ENCODE measurements at places on chromosomes 7 and 10.

DNA sequence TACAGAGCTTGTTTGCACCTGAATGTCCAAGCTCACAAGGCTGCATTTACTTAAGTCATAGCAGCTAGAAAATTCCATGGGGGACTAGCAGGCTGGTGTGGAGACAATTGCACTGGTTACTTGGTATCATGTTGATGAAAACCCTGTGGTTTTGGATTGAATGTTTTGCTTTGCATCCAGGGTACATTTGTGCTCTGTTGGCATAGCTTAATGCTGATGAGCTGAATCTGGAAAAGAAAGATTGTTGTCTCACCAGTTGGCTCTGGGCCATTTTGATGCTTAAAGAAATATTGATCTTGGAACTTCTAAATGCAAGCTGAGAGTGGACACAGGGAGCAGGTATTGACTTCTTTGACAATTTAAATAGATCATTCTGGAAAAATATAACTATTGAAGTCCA lies 122.5 kb upstream of the MBL2 start:
- no peak for DNase-seq

DNA sequence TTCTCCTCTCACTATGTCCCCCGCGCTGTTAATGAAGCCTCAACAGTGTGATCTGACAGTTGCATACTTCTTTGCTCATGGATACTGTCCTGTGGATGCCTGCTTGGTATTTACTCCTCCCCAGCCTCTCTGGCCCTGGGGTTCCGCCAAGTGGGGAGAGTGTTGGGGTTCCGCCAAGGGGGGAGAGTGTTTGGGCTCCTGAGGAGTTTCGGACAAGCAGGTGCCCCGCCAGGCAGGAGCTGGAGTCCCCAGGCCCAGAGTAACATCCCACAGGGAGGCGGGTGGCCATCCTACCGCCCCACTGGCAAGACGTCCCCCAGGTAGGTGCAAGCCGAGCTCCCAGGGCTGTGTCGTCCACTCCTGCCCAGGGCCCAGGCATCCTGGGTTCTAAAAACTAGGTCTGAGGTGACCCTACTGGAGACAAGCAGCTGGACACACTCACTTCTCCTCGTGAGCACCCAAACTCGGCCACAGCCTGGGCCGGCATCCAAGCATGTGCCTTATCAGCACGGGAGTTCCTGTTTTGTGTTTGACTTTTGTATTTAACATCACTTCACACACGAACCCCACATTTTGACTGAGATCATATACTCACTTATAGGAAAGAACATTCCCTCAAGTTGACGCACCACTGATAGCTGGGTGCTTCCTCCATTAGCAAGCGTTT lies 34.2 kb downstream of the CAMK2B start:
- DNase-seq = no peak

DNA sequence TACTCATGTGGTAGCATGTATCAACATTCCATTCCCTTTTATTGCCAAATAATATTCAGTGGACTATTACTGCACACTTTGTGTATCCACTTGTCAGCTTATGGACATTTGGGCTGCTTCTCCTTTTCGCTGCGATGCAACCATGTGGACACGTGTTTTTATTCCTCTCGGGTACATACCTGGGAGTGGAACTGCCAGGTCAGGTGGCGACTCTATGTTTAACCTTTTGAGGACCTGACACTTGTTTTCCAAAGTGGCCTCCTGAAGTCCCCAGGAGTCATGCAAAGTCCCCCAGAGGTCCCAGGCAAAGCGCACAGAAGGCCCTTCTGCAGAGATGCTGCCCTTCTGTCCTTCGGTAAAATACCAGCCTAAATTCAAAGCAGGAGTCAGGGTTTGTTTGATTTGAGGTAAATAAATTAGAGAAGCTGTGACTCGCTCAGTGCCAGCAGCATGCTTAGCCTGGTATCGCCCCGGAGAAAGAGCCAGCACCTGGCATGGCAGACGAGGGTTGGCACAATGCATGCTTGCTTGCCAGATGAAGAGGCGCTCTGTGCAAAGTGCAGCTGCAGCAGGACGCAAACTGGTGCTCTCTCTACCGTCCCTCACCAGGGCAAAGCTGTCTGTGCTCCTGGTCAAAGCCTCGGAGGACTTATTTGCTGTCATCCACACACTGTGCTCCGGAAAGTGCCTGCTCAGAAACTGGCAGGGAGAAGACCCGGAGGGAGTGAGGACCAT lies 37.8 kb downstream of the HIPK2 start:
- DNase-seq = peak; percentile 91

GRCh38 chr7:50262916-50263690 lies 41.4 kb upstream of the IKZF1 start:
- no peak for DNase-seq

DNA sequence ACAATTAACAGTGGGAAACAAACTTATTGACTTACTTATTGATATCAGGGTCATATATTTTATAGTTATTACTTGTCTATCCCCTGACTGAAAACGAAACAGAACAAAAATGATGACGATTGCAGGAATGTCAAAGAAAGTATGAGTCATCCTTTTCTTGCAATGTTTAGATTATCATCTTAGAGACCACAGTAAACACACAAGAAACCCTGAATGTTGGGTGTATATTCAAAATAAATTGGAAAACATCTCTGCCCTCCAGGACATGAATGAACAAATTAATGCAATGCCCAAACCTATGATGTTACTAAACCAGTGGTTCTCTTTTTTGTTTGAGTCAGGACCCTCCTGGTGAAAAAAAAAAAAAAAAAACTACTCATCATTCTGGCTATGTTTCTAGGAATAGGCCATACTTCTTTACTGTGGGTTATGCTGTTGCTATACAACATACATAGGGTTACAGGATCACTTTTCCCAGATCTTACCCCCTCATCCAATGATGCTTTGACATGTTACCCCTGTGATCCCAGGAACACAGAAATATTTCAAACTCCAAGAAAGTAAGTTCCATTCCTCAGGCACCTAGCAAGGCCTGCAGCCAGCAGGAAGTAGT lies 623.4 kb upstream of the IGFBP3 start:
- no peak for DNase-seq

- no peak for DNase-seq
Measured at GRCh38 chr7:110856704-110857103, 234.2 kb upstream of the LRRN3 start.

DNA sequence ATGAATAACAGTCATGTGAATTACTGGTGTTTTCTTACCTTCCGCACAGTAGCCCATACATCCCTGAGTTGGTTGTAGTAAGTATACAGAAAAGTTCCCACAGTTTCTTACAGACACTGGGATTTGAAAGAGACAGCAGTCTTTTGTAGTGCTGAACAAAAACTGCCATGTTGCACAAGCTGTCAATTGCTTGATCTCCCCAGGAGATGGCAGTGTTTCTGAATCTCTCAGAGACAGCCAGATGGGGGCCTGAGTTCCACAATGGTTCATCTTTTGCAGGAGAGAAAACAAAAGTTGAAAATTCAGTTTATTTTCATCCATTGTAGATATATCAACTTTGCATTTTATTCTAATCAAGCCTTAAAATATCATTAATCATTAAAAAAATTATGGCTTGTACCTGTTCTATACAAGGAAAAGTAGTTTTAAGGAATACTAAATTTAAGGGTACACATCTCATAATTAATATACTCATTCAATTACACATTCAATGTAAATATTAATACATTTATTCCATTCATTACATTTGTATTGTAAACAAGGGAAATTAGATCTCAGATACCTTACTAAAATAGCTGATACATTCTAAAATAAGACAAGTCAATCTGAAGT lies 14.5 kb downstream of the VWDE start:
- peak; percentile 65 for DNase-seq

GRCh38 chr7:150324373-150324961 lies 1.1 kb upstream of the ACTR3C start:
- no peak for DNase-seq

- DNase-seq = no peak
Measured at GRCh38 chr10:61822781-61823230, 78.7 kb upstream of the ARID5B start.

DNA sequence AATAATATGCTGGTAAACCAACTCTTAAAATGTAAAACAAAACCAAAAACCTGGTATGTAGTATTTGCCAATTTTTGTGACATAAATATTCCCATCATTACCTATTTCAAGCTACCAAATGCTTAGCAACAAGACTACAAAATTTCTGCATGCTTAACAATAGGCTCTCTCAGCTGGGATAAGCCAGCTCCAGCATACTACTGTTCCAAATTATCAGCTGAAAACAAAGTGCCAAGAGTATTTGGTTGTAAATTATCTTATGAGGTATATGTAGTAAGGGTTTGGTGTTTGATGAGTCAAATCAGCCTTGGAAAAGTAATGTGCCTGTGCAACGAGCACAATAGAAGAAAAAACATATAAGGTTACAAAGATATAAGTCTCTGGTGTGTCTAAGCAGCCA lies 263.2 kb downstream of the HGF start:
- no peak for DNase-seq

DNA sequence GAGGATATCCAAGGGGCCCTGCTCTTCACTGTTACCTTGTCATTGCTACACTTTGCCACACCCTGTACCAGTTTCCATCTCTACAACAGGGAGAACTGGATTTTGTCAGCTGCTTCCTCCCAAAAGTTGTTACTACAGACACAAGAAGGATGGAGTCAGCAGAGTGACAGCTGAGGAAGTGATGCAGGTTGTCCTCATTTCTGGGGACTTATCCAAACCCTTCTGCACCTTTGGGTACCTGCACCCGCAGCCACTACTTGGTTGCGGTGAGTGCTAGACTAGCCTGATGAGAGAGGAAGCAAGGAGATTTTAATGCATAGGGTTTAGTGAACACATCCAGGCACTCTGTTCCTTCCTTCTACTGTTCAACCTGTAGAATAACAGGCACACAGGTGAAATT lies 281.0 kb downstream of the RPS24 start:
- DNase-seq = no peak

DNA sequence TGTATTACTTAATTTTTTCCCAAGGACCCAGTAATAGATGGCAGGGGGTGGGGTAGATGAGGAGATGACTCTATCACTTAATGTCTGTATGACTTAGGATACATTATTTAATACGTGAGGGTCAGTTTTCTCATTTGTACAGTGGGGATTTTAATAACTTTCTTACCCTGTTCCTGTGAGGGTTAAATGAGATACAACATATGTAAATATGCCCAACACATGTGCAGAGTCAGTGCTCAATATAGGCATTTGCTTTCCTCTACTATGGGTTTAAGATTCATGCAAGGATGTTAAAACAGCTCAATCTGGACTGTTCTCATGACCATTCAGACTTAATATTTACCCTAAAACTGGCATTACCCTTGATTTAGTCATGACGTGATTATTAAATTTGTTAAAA lies 31.2 kb downstream of the ST7 start:
- no peak for DNase-seq

DNA sequence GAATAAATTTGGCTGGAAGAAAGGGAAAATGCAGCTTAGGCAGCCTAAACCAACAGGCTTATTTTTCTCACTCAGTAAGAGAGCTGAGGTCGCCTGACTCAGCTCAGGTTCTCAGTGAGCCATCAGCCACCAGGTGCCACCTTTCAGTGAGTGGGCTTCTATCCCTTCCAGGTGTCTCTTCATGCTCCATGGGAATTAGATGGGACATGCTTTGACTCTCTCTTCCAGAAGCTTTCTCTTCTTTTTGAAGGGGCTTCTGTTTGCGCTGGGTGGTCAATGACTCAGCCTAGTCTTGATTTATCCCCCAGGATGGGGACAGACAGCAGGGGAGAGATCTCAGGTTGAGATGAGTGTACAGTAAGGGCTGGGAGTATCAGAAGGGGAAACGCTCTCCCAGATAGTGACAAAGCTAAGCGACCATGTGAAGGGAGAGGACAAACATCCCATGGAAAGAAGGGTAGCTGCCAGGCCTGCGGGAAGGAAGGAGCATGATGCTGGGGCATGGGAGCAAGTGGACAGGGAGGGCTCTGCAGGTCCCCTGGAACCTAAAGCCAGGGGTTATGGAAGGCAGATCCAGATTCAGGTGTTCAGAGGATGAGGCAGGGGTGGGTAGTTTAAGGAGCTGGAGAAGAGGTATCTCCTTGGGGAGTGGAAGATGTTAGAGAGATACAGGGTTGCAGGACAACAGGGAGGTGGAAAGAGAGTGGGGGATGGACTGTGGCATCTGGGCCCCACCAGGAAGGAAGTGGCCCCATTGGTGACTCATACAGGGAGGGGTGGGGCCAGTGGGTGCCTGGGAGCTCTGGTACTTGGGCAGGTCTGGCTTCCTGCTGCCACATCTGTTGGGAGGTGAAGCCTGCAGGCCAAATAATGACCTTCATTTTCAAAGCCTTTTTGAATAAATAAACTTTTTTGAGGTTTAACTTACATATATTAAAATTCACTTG lies 32.5 kb downstream of the OGDH start:
- DNase-seq = no peak

DNA sequence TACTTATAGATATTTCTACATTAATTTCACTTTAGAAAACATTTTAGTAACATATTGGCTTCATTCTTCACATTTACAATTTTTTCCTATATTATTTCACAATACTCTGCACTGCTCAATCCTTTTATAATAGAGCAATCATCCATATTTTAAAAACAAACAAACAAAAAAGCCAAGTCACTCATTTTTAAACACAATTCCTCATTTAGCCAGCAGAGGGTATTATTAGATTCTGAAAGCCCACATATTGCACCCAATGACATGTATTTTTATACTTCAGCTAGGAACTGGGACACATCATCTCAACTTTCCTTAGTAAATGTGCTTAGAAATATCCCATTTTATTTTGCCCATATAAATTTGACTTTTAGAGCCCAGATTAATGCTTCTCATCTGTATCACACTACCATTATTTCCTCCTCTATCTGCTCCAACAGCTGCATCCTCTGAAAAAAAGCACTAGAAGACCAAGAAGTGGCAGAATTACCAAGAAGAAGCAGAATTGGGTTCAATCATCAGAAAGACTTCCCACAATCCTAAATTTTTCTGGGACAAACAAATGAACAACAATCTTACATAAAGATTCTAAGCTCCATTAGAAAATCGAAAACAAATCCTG lies 29.5 kb downstream of the CTNNA3 start:
- peak; percentile 83 for DNase-seq

- no peak for DNase-seq
Measured at GRCh38 chr7:36563706-36564327, 160.5 kb downstream of the AOAH start.

DNA sequence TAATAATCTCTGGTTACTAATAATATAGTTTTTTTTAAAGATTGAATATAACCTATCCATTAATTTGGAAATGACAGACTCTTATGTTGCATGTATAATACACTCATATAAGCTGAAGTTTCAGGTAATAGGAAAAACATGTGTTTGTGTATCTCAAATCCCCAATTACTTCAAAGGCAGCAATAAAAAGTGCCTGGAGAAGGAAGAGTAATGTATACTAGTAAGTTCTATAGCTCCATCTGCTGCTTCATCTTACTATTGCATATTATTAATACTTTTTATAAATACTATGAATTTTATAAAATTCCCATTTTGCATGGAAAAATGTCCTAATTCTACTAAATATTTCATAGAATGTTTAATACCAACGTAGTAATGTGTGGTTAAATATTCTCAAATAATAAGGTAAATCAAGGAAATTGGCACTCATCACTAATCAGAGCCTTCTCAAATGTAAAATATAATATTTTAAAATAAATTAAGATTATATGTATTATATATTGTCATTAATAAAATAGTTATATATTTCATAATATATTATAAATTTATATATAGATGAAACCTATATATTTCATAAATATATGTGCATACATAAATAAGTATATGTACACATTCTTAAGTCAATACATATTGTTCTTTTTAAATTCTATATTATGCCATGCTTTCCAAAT lies 311.9 kb downstream of the HGF start:
- no peak for DNase-seq

GRCh38 chr10:12782537-12782936 lies 219.0 kb downstream of the CCDC3 start:
- no peak for DNase-seq

GRCh38 chr10:48981310-48981907 lies 41.8 kb upstream of the LRRC18 start:
- DNase-seq = peak; percentile 35

GRCh38 chr7:138295049-138295637 lies 164.9 kb upstream of the TRIM24 start:
- no peak for DNase-seq
